HFF-Myc (cell line): ENCODE measurements at places on chromosomes 16 and 17.

DNA sequence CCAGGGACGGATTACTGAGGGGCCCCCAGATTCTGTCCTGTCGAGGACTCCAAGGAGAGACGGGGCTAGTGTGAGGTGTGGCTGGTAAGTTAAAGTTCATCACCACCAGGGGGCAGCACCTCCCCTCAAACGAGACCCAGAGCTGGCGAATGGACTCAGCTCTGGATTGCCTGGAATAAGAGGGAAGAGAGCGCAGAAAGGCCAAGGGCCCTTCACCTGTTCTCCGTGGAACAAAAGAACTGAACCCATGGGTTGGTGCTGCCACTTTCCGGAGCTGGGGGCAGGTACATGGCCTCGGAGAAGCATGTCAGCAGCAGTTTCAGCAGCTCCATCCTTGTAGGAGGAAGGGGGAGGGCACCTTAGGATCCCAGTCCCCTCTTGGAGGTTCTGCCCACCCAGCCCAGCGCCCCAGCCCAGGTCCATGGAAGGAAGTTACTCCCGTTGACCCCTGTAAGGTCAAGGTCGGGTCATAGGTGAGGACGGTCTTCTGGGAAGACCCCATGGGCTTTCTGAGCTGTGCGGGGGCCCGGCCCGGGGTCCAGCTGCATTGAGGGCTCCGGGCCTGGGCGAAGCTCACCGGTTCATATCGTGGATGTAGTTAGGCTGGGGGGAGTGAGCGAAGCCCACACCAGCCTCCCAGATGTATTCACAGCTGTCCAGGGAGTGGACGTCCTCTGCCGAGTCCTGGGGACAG is 10.8 kb downstream of the HID1 start:
- peak; percentile 48 for DNase-seq

GRCh38 chr16:57204675-57205074 is 18.5 kb downstream of the RSPRY1 start:
- DNase-seq, result no peak

DNA sequence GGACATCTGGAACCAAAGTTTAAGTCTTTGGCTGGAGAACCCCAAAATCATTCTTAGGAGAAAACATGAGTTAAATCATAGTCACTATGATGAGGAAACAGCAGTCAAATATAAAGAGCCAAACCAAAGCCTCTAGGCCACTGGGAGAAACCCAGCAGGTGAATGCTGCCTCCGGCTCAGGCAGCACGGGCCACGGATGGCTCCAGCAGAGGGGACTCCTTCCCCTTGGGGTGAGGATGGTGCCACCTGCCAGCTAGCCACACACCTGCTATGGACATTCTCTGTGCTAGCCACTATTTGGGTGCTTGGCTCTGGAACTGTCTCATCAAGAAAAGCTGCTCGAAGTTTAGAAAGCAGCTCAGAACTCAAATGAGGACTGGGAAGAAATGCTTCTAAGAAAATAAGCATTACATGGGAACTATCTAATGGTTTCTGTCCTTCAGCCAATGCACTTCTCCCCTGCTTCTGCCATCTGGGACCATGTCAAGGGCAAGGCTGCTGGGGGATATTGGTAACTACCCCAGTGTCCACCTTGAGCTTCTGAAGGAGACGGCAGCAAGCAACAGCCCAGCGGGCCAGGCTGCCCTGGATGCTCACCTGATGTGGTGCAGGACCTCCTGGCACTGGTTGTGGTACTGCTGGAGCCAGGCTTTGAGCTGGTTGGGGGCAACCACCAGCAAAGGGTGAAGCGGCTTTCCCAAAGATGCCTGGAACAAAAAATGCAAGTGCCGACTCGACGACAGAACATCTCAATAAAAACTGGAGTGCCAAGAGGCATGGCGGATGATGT is 22.5 kb downstream of the ELAC2 start:
- no peak for DNase-seq

DNA sequence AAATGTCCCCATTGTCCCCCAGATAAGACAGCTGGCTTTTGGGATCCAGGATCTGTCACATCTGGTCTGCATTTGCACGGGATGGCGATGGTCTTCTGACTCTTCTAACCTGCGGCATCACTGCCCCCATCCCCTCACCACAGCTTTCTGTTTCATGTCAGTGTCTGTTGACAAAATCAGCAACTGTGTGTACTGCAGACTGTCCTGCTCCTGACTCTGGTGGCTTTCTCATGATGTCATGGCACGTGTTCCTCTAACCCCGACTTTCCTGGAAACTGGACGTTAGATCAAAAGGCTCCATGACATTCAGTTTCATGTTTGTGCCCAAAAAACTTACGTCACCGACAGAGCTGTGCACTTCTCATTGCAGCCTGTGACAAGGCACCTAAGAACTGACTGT is 30.1 kb upstream of the CPNE2 start:
- DNase-seq, result no peak

DNA sequence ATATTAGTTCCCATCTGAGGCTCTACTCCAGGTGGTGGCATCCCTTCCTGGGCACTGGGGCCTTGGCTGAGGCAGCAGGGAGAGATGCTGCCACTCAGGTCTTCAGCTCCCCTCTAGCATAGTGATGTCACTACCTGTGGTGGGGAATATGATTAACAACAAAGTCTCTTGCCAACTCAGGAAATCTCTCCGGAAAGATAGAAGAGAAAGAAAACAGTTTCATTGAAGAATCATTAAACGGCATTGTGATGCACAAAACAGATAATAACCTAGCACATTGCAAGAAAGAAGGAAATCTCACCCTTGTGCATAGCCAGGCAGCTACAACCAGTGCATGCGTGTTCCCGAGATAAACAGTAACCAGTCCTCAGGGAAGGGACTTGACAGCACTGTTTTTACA is 12.2 kb upstream of the ZNF267 start:
- no peak for DNase-seq

DNA sequence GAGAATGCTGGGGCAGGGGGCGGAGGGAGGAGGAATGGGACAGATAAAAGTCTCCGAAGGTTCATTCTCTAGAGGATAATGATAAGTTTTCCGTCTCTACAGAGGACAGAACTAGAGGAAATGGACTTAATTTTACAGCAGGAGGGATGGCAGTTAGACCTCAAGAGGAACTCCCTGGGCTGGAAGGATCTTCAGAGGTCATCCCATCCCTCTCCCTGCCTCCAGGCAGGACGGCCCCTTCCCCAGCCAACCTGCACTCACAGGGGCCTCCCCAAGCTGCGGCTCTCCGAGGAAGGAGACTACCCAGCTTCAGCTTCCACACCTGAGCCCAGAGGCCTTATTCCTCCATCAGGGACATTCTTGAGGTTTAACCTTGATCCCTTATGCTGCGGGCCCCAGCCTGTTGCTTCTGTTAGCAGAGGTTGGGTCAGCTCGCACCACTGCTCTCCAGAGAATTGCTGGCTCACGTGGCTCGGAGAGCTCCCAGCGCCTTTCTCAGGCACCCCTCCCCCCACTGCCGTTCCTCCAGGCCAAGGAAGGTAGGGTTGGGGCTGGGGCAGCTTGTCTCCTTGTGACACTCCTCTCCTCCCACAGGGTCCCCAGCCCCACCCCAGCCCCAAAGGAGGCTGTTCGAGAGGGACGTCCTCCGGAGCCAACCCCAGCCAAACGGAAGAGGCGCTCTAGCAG is 8.5 kb downstream of the ELOB start:
- no peak for DNase-seq

- no peak for DNase-seq
Observed at GRCh38 chr17:64780096-64781013, 118.2 kb upstream of the SMURF2 start.

GRCh38 chr16:8816967-8817655 is 19.5 kb downstream of the PMM2 start:
- DNase-seq, result no peak

- no peak for DNase-seq
Observed at GRCh38 chr16:81797443-81797842, 18.4 kb downstream of the PLCG2 start.

- no peak for DNase-seq
Observed at GRCh38 chr17:32486111-32486700, 587 bp upstream of the CDK5R1 start.

DNA sequence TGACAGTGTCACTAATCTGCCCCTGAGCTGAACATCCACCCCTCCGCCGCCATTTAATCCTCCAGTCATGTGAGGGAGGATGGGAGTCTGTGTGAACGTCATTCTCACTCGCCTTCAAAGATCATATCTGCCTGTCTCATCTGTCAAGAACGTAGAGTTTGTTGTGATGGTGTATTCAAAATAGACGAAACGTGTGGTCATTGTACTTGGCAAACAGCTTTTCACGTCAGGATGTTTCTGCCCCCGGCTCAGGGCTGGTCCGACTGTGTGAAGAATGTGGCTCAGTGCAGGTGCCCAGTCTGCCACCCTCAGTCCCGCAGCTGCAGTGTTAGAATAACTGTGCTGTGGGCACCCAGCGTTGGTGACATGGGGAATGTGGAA is 148.0 kb downstream of the KCNJ12 start:
- DNase-seq, result no peak

GRCh38 chr16:48574140-48574539 is 35.8 kb downstream of the N4BP1 start:
- DNase-seq, result no peak
